ENCODE measurements at places on chromosomes 3 and 15.

GRCh38 chr3:179260949-179261765, 10.2 kb upstream of the KCNMB3 start:
- no peak for DNase-seq

DNA sequence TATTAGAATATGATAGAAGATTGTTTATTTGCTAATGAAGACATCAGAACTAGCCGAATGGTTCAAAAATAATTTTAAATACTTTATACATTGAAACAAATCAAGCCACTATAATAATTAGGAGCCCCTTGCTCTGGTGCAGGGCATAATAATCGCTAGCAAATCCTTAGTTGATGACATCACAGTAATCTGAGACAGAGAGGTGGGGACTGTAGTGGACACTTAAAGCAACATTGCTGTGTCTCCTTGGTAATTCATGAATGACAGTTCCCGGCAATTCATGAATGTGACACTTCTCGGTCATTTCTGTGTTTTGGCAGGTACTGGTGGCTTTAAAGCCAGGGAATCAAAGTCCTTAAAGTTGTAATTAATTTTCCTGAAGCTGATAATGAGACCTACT, 114.3 kb downstream of the PPM1L start:
- peak; percentile 43 for DNase-seq

- DNase-seq: no peak
Observed at GRCh38 chr15:92112180-92112579, 258.7 kb downstream of the SLCO3A1 start.

DNA sequence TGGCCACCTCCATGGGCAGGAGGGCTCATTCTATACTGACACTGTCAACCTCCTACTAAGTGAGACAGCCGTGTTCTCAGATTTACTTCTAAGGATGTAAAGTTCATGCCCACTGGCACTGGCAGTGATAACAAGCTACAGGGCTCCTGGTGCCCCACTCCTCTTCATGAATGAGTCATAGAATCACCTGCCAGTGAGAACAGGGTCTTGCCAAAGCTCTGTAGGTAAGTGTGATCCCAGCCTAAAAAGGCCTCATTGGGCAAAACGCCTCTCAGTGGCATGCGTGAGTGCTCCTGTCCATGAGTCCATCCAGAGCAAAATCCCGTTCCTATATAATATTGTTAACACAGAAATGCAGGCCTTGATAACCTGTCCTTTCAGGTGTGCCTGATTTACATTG, 17.4 kb downstream of the PXYLP1 start:
- no peak for DNase-seq

DNA sequence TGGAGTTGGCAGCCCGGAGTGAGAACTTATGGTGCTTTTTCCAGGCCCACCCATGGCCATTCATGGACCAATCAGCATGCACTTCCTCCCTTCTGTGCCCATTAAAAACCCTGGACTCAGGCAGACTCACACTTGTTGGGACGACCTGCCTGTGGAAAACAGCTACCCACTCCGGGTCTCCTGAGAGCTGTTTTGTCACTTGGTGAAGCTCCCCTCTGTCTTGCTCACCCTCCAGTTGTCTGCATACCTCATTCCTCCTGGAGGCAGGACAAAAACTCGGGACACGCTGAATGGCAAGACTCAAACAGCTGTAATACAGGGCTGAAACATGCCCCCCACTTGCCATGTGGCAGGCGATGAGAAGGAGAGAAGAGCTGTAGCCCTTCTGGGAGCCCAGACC, 35.2 kb downstream of the ROPN1B start:
- no peak for DNase-seq

DNA sequence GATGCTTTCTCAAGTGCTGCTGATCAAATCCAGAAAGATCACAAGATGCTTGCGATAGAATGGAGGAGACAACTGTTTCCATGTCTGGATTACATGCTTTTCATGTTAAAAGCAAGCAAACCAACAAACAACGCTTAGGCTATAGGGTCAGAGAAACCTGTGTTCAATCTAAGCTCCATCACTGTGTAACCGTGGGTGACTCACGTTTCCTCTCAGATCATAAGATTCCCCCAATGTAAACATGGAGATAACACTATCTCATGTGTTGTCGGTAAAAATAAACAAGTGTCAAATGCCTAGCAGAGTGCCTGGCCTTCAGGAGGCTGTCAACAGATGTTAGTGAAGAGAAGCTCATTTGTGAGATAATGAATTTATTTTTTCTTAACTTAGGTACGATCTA, 907.8 kb downstream of the NTRK3 start:
- no peak for DNase-seq

DNA sequence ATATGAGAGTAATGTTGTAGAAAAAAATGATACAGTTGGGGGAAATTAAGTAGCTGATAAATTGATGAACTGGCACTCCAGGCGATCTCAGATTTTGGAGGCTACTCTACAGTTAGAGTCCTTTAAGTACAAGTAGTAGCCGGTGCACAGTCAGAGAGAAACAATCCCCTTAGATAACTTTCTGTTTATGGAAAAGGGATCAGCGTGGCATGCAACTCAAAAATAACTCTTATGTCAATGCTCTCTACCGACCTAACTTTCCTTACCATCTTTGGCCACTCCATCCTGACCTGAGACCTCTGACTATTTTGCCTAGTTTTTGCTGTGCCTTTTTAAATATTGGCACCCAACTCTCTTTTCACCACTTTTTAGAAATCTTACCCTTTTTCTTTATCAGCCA, 299.6 kb downstream of the UNC13C start:
- no peak for DNase-seq

- no peak for DNase-seq
Observed at GRCh38 chr15:74829486-74829885, 3.1 kb downstream of the CPLX3 start.

- DNase-seq: no peak
Observed at GRCh38 chr15:101048176-101048575, 129.0 kb downstream of the LRRK1 start.

DNA sequence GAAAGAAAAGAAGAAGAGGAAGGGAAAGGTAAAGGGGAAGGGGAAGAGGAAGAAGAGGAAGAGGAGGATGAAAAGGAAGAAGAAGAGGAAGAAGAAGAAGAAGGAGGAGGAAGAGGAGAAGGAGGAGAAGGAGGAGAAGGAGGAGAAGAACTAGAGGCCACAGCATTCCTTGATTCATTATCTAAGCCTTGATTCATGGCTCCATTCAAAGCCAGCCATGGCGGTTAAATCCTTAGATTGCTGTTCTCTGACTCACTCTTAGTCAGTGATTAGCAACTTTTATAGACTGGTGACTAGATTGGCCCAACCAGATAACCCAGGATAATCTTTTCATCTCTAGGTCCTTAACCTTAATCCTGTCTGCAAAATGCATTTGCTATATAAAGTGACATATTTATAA, 47.6 kb downstream of the OSTN start:
- no peak for DNase-seq

DNA sequence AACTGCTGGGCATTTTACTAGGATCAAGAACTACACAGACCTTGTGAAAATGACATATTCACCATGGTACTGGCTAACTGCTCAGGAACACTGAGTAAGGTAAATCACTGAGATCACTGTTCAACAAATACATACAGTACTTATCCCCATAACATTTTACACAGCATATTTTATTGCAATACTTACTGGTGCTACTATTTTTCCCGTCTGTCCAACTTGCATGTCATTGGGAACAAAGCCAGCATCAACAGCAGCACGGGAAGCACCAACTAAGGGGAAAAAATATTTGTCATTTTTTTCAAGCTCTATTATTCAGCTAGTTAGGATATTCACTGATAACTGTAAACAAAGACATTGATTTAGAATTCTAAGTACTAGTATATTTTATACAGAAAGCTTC, 37.0 kb downstream of the ETFA start:
- DNase-seq: no peak

- no peak for DNase-seq
Observed at GRCh38 chr3:193764959-193765358, 172.0 kb downstream of the OPA1 start.

DNA sequence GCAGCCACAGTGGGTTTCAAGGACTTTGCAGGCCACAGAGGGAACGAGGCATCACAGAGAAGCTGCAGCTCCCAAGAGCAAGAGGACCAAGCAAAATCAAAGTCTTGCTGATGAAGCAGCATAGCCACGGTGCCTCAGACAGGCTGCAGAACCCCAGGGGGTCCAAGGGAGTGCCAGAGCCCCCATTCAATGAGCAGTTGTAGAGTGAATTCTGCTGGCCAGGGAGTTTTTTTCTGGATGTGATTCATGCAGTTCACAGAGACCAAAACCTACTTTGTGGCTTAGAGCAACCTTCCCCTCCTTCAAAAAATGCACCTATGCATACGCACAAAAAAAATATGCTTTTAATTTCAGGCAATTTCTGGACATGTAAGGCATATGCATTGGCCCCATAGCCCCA, 409.0 kb downstream of the VPS13C start:
- no peak for DNase-seq

GRCh38 chr15:50315814-50316630, 39.0 kb downstream of the GABPB1 start:
- no peak for DNase-seq

DNA sequence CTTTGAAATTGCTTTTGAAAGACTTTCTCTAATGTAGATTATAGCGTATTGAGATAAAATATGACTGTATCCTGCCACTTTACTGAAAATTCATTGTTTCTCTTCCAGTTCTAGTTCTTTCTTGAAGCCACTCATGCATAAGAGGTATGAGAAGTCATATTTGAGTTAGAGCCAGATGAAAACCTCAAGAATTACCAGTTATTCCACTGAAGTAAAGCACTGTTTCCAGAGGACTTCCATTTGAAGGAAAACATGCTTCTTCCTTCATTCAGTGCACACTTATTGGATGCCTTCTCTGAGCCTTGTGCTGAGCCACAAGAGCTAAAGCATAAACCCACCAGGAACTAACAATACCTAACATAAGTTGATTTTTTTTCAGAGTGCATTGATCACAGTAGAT, 513.4 kb downstream of the ZNF385D start:
- DNase-seq: no peak

DNA sequence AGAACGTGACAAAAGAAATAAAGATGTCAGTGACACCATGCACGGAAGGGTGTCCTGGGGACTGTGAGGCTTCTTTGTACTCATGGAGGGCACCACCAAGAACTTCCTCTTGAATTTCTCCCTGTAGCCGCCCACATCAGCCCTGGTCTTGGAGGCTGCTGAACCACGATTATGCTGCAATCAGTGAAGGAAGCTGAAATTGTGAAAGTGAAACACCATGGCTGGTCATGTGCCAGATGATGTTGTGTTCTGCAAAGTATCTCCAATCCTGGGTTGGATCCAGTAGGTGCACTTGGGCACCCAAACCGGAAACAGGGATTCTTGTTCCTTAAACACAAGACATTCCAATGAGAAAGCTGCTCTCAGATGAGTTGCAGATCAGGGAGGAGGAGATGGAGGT, 104.4 kb upstream of the GOLGA6L6 start:
- no peak for DNase-seq

DNA sequence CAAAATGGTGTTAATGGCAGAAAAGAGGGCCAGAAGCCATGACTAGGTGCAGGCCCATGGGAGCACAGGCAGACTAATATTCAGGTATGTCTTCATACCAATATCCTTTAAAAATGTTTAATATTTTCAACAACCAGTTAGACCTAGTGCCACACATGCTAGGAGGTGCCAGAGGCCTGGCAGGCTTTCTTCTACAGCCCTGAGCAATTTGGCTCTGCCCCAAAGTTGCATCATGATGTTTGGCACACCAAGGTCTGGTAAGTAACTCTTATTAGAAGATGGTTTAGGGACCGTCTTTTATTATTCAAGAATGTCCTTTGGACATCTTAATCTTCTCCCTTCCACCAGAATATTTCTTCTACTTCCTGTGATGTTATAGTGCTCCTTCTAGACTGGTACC, 34.8 kb downstream of the MITF start:
- DNase-seq: no peak

DNA sequence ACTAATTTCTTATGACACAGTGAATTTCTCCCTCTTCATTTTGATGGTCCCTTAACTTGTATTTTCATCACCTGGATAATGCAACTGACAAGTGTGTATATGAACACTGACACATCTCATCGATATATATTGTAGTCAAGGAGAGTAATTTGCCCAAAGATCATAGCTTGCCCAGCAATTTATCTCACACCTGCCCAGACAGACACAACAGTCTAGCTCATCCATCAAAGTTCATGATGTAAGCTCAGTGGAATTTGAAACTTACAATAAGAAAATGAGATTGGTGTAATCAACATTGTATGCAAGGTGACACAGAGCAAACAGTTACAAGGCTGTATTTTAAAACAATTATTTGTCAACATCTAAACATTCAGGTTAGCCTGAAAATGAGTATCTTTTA, 805.8 kb downstream of the NAALADL2 start:
- no peak for DNase-seq

DNA sequence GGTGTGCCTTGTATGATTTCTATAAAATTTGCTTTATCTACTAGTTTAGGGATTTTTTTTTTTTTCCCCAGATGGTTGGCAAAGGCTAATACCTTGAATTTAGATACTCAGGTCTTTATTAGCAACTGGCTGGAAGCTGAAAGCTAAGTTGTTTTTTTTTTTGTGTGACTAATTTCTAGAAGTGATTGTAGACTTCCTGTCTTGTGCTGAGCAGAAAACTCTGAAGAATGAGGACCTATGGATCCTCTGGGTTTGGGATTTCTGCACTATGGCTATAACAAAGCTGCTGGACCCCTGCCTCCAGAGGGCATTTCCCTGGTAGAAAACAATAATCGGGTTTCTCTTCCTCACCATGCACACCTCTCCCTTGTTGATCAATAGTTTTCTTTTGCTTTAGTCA, 10.0 kb downstream of the ARIH2 start:
- no peak for DNase-seq

DNA sequence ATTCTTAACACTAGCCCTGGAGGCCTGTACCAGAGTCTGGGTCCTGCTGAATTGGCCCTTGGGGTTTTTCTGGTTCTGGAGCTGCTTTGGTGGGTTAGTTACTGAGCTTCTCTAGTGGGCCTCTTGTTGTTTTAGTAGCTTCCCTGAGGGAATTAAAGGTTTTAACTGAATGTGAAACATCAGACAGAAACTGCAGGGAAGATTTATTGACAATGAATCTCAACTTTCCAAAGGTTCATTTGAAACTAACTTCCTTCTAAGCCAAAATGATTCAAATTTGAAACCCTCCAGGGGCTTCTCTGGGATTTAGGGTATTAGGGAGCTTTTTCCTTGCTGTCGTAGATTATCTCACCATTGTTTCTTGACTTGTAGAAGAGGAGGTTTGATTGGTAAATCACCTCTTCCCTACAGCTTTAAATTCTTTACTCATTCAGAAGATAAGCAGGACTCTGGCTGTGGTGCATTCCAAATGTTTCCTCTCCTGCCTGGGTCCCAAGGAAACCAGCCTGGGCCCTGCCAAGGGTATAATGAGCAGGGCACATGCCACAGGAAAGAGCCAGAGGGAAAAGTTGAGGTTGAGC, 71.0 kb downstream of the TP63 start:
- DNase-seq: no peak

DNA sequence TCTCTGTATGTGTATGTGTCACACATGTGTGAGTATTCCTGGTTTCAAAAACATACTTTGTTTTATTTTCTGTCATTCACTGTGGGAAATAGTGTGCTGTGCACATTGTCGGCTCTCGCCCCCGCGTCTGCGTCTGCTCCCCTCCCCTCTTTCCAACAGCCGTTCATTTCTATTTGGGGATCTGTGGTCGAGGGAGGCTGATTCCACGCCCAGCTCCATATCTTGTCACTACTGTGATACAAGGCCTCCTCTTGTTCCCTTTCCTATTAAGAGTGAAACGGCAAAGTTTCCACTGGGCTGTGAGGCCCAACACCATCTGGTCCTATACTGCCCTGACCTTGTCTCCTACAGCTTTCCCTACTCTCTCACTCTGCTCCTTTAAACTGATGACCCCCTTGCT, 172.5 kb upstream of the LRIG1 start:
- no peak for DNase-seq
